ENCODE measurements at places on chromosomes 5 and 9. TPM values are rescaled to one million over a fixed set of nuclear protein-coding genes. Genes with fewer than 3 reads are reported as not detected.
A peak's percentile ranks its signal among the peaks of the same experiment; 100 is the strongest.

DNA sequence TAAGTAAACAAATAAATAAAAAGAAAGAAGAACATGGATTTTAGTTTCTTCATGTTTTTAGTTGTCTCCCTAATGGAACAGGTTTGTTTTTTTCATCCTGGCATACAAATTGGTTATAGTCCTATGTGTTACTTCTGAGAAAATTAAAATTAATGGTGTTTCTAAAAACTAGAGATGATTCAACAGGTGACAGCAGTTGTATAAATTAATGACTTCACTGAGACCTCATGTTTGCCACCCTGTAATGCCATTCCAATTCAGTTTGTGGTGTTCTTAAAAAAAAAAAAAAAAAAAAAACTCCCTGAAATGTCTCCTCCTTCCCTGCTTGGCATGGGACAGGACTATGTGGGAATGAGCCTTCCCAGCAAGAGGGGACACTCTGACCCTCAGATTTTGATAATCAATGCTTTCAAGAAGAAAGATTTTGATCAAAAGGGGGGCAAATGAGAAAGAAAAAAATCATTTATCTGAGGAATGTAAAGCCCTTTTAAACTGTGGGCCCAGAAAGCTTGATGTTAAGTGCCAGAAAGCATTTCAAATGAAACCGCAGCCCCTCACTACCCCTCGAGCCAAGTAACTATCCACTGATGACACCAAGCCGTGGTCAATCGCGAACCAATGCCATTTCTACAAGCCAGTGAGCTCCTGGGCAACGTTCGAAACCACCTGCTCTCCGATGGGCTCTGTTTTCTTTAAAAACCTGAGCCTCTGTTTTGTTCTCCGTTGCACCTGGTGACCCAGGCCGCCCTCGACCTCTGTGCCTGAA is 941 bp downstream of the EXD3 start:
- no peak for DNase-seq

GRCh38 chr5:98314292-98314691 is 459.2 kb upstream of the RGMB start:
- DNase-seq = peak; percentile 82

DNA sequence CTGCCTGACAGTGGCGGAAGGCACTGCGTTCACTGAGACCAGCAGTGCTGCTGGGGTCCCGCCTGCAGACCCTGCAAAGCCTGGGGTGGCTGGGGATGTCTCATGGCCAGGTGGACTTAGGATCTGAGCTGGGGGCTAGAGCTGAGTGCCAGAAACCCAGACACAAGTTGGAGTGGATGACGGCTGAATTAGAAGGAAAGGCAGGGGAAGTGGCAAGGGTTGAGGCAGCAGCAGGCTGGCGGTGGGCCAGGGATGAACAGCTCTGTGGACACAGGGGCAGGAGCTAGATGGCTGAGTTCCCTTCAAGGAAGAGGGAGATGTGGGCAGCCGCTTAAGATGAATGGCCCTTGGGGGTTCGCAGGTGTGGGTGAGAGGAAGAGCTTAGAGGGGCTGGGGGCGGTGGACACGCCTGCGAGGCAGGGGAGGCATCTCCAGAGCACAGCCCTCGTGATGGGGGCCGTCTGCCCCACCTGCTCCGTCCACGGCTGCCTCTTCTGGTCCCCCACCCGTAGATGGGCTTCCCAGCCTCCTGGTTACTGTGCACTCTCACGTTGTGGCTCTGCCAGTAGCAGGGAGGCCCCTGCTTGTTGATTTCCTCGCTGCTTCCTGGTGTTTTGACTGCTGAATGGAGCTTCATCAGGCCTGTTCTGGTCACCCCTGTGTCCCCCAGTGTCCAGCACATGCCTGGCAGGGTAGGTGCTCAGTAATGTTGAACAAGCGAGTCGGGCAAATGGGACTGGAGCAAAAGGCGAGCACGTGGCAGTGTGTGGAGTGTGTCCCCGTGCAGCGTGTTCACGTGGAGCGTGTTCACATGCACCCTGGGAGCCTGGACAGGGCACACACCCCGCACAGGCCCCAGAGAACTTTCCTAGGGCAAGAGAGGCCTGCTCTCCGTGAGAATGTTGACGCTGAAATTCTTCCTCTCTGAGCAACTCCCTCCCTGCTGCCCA is 168.2 kb downstream of the CACNA1B start:
- no peak for DNase-seq

The EQTN gene
- total RNA-seq = not detected

GRCh38 chr5:110112348-110112747 is 422.6 kb downstream of the MAN2A1 start:
- peak; percentile 6 for DNase-seq

The PLEKHG4B gene
- total RNA-seq = 0.09 TPM

The PCDHGA5 gene
- total RNA-seq = 1.5 TPM

The PLAC8L1 gene
- total RNA-seq = 0.96 TPM

DNA sequence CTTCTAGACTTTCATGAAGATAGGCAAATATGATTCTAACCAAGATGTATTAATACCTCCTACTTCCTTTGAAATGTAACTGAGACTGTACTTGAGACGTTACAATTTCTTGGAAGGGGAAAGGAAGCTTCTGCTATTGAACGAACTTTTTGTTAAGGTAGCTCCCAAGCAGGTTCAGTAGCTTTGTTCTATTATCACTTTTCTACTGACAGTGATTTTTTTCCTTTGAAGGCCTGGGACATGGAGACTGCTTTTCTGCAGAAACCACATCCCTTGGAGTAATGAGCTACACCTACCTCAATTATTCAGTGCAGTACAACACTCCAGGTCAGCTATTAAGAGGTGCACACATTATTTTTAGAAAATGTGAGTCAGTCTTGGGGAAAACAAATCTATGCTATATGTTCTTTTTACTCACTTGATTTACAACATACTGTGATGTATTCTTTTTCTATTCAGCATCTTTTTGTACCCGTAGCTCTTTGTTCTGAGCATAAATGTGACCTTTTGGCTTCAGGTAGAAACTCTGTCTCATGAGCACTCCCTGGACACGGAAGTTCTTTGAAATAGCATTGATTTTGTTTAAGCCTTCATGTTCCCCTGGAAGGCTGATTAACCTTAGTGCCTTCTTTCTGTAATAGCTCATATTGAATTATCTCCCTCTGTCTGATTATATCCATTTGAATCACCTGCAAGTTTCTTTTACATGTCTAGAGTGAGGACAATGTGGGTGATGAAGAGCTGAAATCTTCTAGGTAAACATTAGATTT is 56.5 kb upstream of the CDKN2B start:
- DNase-seq = peak; percentile 37

GRCh38 chr5:103840600-103840999 is 278.0 kb upstream of the NUDT12 start:
- no peak for DNase-seq

The CNTFR gene
- not detected for total RNA-seq

The ACSL6 gene
- 0.33 TPM for total RNA-seq

- DNase-seq = no peak
Observed at GRCh38 chr5:73719632-73720031, 93.6 kb downstream of the ARHGEF28 start.

- peak; percentile 66 for DNase-seq
Observed at GRCh38 chr5:124669956-124670721, 76.3 kb downstream of the ZNF608 start.

The NIM1K gene
- total RNA-seq = under 0.01 TPM

The IL31RA gene
- 2.2 TPM for total RNA-seq

- DNase-seq = no peak
Observed at GRCh38 chr5:149529463-149529862, 21.8 kb downstream of the CSNK1A1 start.

The PCDHGC4 gene
- 1.2 TPM for total RNA-seq

The B4GALT1 gene
- total RNA-seq = 82.2 TPM

The LRRC19 gene
- total RNA-seq = not detected

DNA sequence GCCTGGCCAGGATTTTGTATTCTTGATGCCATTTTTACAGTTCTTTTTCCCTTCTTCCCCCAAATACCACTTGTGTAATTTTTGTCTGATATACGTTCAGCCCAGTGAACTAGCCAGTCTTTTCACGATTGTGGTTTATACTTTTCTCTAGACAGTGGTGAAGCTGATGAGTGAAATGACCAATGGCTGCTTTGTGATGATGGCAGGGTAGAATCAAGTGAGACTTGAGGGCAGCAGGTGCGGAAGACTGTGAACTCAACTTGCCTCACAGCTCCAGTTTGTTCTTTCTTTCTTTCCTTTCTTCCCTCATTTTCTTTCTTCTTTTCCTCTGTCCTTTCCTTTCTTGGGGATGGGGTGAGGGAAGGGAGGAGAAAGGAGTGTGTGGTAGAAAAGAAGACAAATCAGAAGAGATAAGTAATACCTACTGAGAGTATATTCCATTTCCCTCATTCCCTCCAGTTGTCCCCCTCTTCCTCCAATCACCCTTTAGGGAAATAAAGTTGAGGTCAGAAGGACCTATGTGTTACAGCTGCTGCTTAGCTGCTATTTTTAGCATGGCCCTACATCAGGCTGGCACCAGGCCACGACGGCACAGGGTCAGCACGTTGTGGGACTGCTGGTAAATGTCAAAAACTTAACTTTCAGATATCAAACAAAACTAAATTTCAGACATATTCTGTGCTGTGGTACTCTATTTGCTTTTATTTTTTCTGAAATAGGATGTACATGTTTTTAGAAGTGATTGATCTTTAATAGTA is 12.3 kb downstream of the ZSWIM6 start:
- no peak for DNase-seq

DNA sequence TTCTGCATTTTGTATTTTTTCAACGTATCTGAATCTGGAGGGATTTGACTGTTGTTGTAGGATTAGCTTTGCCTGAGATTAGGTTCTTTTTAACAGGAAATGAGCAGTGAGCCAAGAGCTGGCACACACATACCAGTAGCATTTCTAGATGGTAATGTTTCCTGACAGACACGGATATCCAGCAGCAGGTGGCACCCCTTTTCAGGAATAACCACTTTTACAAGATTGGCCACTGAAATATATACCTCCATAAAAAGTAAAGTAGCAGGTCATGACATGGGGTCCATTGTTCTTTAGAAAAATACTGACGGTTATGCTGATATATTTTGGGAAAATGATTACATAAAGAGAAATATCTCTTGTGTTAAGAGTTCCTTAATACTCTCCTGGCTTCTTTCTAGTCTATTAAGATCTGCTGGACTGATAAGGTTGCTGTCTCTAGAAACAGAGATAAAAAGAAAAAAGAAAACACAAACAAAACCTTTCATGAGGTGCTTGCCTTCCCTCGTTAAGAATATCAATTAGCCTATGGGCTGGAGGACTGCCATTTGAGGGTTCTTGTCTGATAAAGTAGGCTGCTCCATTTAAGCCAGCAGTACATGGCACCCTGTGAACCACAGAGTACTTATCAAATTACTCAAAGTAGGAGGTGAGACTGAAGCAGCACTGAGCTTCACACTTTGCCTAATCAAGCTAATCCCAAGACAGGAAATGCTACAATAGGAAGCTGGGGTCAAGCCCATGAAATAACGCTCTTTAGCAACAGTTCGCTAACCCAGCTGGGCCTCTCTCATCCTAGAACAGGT is 101.6 kb upstream of the PCA3 start:
- no peak for DNase-seq

The SLC27A6 gene
- total RNA-seq = 26.5 TPM

DNA sequence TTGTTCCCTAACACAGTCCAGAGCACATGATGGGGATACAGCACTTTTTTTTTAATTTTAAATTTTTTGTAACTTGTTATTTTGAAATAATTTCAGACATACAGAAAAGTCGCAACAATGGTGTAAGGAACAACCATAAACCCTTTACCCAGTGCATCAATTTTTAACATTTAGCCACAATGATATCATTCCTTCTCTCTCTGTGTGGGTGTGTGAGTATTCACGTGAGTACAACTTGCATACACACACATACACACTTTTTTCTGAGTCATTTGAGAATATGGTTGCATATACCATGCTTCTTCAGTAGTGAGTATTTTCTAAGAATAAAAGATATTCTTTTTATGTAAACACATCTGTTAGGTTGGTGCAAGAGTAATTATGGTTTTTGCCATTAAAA is 135.2 kb downstream of the ARHGAP26 start:
- no peak for DNase-seq

DNA sequence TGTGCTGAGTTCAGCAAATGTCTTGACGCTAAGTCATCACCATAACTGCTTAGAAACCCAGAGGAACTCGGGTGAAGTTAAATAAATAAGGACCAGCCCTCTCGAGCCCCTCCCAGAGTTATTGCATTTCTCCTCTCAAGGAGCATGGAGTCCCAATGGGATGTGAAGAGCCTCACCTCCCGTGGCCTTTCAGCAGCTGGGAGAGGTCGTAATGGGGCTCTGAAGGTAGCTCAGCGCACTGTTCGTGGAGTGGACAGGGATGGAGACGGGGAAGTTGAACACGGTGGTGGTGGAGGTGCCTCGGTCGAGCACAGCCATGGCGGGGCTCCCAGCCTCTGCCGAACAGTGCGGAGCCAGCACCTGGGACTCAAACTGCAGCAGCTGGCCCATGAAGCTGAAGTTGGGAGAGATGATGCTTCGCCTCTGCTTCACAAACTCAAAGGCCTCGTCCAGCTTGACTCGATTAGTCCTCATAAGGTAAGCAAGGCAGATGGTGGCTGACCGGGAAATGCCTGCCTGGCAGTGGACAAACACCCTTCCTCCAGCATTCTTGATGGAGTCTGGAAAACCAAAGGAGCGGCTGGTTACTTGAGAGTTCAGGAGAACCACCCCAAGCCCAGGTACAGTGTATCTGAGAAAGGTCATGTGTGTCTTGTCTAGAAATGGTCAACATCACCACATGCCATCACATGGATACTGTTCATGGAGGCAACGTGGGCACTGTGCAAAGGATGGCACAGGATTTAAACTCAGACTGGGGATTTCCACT is 2.2 kb downstream of the DUSP1 start:
- DNase-seq = peak; percentile 29

The SPINK6 gene
- 4.8 TPM for total RNA-seq

DNA sequence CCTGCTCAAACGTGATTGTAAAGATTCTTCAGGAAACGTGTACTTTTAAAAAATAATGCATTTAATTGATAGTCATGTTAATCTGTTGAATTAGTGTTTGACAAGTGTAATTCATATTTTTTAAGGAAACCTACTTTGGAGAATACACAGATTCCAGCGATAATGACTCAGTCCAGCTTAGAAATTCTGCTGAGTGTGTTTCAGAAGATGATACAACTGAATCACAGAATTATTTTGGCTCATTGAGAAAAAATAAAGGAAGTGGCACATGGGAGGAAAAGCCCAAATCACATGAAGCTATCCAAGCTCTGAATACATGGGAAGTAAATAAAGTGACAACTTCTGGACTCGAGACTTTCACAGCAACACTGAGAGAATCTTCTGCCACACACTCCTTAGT is 37.8 kb downstream of the ICE1 start:
- no peak for DNase-seq

GRCh38 chr9:36436909-36437308 is 36.8 kb upstream of the RNF38 start:
- DNase-seq = no peak

GRCh38 chr5:145443366-145443765 is 391.8 kb downstream of the PRELID2 start:
- no peak for DNase-seq

GRCh38 chr9:107732781-107733522 is 243.4 kb upstream of the KLF4 start:
- peak; percentile 79 for DNase-seq

DNA sequence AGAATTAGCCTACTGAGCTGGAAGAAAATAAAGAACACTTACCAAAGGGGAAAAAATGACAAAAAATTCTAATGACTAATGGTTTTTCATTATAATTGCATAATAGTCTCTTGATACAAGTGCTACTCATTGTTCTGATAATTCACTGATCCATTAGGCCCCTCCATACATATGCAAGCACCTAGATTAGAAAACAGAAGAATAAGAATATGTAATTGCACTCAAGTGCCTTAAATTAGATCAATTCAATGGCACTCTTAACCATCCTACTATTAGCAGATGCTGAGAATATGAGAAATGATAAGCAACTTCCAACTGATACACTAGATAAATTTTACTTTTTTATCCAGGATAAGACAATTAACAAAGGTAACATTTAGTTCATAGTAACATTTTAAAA is 440.9 kb upstream of the C9orf72 start:
- DNase-seq = no peak

The GARNL3 gene
- 2.8 TPM for total RNA-seq

Data from mammary epithelial cell (primary cell).